ENCODE measurements at places on chromosomes 2 and 18. TPM values are rescaled to one million over a fixed set of nuclear protein-coding genes. Genes with fewer than 3 reads are reported as not detected.

SSB gene
- 112 TPM for total RNA-seq

DNA sequence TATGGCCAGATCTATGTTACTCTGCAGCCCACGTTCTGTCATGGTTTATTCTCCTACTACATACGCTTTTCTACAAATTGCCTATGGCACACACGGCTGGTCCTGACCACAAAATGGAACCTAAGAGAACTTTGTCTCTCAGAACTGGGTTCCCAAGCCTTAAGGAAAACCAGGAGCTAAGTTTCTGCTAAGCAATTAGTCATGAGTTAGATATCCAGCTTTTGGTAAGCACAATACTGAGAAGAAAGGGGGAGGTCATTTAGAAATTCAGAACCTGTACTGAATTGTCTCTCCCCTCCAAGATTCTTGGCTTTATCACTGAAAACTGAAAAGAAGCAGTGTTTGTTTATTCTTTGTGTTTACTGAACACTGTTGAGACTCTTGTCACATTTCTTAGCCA, 283.5 kb upstream of the TANK start:
- no peak overlapping the region for H3K27ac ChIP-seq
- H3K36me3 ChIP-seq = no peaks in the 10 kb centered on the region
- no peak for DNase-seq
- H3K4me1 ChIP-seq = no peaks in the 10 kb centered on the region

DNA sequence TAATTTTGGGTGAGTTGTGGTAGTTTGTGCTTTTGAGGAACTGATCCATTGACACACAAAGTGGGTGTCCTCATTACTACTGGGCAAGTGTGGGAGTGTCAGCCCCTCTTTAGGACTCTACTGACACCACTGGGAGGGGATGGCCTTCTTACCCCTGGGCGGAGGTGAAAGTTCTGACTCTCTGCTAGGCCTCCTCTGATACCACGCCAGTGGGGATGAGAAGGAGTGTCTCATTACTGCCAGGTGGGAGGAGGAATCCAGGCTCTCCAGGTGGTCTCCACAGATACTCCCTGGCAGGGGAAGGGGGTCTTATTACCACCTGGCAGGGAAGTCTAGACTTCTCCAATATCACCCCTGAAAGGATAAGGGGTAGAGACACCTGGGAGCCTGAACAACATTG, 9.1 kb downstream of the LCLAT1 start:
- H3K27ac ChIP-seq = no peak overlapping the region
- no peak overlapping the region for H3K4me3 ChIP-seq
- H3K27me3 ChIP-seq = no peaks in the 10 kb centered on the region

DNA sequence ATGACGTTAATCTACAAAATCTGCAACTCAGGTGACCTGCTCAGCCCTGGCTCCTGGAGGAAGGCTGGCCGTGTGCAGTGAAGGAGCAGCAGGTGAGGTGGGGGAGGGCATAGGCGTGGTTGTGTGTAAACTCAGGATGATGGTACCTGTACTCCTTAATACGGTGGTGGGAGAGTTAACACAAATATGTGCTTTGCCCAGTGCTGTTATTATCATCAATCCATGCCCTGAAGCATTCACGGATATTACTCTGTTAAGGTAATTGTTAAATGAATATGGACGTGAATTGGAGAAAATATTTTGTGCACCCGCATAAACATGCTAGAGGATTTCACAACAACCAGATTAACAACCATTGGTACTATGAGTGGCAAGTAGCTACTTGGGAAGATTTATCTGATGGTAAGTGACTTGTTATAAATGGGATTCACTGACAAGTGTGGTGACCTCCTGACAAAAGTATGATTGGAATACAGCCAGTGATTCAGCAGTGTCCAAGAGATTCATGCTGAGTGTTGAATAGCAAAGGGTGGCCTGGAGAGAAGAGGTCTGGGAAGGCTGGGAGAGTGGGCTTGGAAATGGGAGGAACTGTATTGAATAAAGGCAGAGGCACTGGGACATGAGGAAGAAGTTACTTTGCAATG, 194.1 kb downstream of the TPGS2 start:
- no peaks in the 10 kb centered on the region for H3K27me3 ChIP-seq
- no peak overlapping the region for H3K27ac ChIP-seq
- H3K36me3 ChIP-seq = no peaks in the 10 kb centered on the region
- H3K4me1 ChIP-seq = no peaks in the 10 kb centered on the region
- no peak overlapping the region for H3K4me3 ChIP-seq
- no peak for DNase-seq

GRCh38 chr2:171592036-171592555, 69.8 kb downstream of the CYBRD1 start:
- no peak overlapping the region for H3K27ac ChIP-seq
- H3K4me1 ChIP-seq = no peaks in the 10 kb centered on the region
